ENCODE measurements at places on chromosomes 16 and 17.

DNA sequence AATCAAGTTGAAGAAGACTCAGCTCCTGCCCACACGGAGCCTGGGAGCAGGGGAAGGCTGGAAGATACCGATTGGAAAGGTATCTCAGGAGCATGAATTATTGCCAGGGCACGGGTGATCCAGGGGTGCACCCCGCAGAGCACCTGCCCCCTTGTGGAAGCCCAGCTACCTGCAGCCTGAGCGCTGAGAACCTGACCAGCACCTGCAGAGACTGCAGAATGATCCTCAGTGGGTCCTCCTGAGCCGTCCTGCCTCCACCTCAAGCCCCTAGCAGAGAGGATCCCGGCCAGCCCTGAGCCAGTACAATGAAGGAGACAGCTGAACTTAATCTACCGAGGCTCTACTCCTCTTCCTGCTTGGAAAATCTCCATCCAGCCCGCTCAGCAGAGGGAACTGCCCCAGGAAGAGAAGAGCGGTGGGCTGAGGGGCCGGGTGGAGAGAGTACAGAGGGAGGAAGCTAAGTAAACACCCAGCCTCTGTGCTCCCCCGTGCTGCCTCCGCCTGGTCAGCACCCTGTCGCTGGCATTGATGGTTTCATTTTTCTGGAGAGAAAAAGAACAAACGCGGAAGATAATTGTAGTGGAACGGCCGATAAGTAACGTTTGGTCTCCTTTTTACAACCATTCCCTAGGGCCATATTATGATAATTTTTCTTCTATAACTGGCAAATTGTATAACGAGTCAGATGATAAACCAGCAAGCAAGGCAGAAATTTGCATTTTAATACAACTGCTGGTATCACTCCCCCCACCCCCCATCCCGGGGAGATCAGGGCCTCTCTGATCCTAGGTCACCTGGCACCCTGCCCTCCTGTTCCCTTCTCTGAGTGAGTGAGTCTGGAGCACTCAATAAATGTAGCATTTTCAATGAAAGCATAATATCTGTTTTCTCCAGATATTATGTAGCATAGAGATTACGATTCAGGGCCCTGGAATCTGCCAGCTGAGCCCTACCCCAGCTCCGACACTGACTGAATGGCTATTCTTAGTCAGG is 204.5 kb upstream of the RPL38 start:
- DNase-seq = peak; percentile 16

DNA sequence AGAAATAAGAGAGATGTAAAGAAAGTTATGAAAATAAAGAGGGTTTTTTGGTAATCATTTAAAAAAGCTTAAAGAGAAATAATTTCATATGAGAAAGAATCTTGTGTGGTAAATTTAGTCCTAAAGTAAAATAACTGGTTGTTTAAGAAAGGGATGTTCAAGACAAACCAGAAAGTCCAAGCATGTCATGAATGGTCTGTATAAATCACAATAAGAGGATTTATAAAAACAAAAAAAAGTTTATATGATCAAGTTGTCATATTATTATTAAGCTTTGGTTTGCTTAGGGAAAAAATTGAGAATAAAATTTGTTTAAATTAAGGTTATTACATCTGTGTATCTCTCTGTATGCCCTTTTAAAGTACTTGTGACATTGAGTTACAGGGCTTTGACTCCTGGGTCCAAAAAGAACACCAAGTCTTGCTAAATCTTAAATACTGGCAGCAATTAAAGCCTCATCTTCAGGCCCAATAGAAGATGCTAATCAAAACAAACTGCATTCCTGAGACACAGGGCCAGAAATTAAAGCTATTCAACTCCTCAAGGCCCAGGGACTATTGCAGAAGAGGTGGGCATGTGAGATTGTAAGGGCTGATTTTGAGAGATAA is 15.6 kb upstream of the TRIM25 start:
- no peak for DNase-seq

DNA sequence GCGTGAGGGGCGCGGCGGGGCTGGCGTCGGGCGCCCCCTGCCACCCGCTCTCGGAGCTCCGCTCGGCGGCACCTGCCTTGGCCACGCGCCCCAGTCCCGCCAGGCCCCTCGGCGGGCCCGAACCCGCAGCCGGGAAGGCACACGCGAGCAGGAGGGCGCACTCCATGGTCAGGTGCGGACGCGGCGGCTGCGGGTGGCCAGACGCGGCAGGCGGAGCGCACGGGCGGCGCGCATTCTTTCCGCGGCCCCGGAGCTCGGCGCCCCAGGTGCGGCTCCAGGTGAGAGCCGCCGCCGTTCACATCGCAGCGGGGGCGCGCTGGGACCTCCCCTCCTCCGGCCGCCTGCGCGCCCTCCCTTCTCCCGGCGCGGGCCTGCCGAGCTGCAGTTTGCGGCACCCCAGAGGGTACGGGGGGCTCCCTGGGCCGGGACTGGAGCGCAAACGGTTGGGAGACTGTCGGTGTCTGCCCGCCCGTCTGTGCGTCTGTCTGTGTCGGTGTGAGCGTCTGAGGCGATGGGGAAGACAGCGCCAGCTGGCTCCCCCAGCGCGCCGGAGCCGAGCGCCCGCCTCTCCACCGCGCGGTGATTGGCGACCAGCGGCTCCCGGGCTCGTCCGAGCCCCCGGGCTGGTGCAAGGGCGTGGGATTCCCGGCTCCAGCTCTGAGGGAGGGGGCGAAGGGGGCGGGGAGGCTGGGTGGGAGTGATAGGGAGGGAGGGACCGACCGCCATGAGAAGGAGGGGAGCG is at the start of gene ADAMTS18:
TSS of gene ADAMTS18 (minus strand) at position 505 of the 742 bp plus-strand sequence. CDS start at position 166, 339 bp downstream.
- no peak for DNase-seq

GRCh38 chr16:12340151-12340733 is 363.7 kb downstream of the SNX29 start:
- no peak for DNase-seq

- no peak for DNase-seq
Observed at GRCh38 chr17:80835816-80836657, 155.6 kb upstream of the CHMP6 start.

GRCh38 chr16:57358086-57358420 is 530 bp upstream of the CCL22 start:
- DNase-seq = no peak

- DNase-seq = no peak
Observed at GRCh38 chr17:61568219-61569072, 22.6 kb downstream of the NACA2 start.

GRCh38 chr17:35614810-35615209 is 27.7 kb downstream of the AP2B1 start:
- DNase-seq = no peak

DNA sequence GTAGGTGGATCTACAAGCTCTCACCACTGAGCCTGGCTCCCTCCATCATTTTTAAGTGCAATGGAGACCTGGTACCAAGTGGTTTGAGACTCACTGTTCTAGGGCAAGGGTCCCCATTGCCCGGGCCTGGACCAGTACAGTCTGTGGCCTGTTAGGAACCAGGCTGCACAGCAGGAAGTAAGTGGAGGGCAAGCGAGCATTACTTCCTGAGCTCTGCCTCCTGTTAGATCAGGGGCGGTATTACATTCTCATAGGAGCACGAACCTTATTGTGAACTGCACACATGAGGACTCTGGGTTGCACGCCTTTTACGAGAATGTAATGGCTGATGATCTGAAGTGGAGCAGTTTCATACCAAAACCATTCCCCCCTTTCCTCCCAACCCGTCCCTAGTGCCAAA is 6.8 kb upstream of the ZNF594 start:
- DNase-seq = no peak

- DNase-seq = no peak
Observed at GRCh38 chr17:10294180-10294579, 78.6 kb downstream of the MYH13 start.

DNA sequence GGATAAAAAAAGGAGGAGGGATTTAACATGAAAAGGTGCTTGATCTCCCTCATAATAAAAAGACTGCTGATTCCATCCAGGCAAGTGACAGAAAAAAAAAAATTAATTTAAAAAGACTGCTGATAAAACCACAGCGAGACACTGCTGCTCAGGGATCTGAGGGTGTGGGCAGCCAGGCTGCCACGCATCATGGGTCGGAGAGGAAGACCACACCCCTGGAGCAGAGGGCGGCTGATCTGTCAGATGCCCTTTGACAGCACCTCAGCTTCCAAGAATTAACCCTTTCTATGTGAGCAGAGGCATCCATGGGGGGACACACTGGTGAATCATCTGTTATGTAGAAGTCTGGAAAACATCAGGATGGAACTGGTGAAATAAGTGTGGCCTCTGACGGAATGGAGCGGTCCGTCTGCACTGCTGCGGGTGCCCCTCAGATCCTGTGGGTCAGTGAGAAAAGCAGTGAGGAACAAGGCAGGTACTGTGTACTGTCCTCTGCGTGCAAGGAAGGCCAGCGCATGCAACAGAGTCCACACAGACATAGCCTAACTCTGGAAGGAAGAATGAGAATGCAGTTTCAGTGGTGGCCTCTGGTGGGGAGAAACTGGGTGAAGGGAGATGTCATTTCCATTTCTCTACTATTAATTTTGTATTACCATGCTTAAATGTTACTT is 19.8 kb downstream of the MAPT start:
- DNase-seq = no peak

- no peak for DNase-seq
Observed at GRCh38 chr17:81251094-81251708, 12.1 kb downstream of the NDUFAF8 start.

- no peak for DNase-seq
Observed at GRCh38 chr17:28547096-28547622, 5.3 kb downstream of the UNC119 start.

DNA sequence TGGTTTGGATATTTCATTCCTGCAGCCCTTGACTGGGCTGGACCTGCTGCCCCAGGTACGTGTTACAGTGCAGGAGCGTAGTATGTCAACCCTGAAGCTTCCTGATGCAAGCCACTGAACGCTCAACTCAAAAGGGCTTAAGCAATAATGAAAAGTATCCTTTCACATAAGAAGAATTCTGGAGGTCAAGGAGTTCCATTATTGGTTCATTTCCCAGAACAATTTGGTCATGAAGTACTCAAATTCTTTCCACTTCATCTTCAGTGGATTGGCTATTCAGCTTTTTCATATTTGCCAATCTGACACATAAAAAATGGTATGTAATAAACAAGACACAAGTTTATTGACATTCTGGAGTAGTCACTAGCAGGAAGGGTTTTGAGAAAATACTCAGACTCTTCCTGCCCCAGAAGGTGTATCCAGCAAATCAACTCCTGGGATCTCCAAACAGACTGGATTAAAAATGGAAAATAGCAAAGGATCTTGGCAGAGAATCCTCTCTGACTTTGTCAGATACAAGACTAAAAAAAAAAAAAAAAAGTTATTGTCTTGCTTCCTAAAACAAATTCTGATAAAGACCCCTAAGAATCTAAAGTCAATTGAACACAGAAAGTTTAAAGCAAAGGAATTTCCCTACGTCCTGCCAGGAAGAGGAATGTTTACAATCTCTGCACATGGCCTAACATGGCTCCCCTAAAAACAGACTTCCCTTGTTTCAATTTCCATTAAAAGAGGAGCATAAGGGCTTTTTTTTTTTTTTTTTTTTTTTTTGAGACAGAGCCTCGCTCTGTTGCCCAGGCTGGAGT is 37.5 kb upstream of the WSB1 start:
- DNase-seq = no peak

- DNase-seq = no peak
Observed at GRCh38 chr17:80850109-80850508, 141.5 kb upstream of the CHMP6 start.

- no peak for DNase-seq
Observed at GRCh38 chr16:86679490-86679889, 101.1 kb downstream of the FOXL1 start.

DNA sequence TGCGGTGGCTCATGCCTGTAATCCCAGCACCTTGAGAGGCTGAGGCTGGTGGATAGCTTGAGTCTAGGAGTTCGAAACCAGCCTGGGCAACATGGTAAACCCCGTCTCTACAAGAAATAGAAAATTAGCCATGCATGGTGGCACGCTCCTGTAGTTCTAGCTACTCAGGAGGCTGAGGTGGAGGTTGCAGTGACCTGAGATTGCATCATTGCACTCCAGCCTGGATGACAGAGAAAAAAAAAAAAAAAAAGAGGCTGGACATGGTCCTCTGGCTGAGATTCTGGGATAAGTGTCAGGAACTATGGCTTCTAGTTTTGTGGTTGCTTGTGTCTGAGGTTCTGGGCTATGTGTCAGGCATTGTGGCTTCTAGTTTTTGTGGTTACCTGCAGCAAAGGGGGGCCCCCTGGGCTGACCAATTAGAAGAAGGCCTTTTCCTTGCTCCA is 7.0 kb downstream of the KSR1 start:
- no peak for DNase-seq

DNA sequence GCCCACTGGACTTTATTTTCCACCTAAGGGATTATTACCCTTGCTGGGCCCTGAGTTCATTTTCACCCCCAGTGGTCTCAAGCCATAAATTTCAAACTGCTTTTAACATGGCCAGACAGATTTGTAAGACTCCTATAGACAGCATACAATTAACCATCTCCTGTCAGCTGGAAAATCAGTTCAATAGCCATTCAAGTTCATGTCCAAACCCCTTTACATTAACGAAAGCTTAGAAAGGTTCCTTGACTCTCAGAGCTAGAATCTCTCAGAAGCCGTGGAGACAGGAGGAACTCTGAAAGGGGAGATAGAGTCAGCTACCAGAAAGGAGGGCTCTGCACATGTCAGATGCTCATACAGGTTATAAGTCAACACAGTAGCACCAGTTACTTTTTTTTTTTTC is 23.3 kb downstream of the SOX9 start:
- DNase-seq = no peak

- DNase-seq = no peak
Observed at GRCh38 chr17:79273660-79274059, 199.0 kb downstream of the ENGASE start.

- DNase-seq = peak; percentile 53
Observed at GRCh38 chr16:66604376-66605176, at the start of gene CMTM3. CMTM3 (plus strand) TSS chr16:66604704; CDS start chr16:66604806, 102 bp downstream.

GRCh38 chr16:89581045-89581695 is 5.6 kb downstream of the CPNE7 start:
- DNase-seq = no peak

GRCh38 chr17:58621174-58621573 is 70.7 kb downstream of the TEX14 start:
- DNase-seq = no peak

- no peak for DNase-seq
Observed at GRCh38 chr17:48592057-48592514, 1.5 kb downstream of the HOXB5 start.

GRCh38 chr17:16425698-16426659 is 10.6 kb downstream of the TRPV2 start:
- DNase-seq = no peak

DNA sequence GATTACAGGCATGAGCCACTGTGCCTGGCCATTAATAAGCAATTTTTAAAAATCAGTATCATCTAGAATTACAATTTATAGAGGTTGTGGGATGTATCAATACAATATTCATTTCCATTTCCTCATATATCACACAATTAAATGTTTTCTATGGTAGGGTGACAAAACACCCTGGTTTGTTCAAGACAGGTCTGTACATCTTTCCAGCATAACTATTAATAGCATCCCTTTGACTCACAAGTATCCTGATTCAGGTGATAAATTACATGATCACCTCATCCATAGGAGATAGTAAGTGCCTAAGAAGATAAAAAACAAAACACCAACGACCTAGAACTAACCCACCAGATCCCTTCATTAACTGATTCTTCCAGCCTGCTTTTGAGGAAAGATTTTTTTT is 13.1 kb downstream of the COIL start:
- no peak for DNase-seq
